ENCODE measurements at places on chromosomes 2 and 18.

GRCh38 chr18:8959551-8960135 lies 142.9 kb upstream of the NDUFV2 start:
- no peak for DNase-seq

DNA sequence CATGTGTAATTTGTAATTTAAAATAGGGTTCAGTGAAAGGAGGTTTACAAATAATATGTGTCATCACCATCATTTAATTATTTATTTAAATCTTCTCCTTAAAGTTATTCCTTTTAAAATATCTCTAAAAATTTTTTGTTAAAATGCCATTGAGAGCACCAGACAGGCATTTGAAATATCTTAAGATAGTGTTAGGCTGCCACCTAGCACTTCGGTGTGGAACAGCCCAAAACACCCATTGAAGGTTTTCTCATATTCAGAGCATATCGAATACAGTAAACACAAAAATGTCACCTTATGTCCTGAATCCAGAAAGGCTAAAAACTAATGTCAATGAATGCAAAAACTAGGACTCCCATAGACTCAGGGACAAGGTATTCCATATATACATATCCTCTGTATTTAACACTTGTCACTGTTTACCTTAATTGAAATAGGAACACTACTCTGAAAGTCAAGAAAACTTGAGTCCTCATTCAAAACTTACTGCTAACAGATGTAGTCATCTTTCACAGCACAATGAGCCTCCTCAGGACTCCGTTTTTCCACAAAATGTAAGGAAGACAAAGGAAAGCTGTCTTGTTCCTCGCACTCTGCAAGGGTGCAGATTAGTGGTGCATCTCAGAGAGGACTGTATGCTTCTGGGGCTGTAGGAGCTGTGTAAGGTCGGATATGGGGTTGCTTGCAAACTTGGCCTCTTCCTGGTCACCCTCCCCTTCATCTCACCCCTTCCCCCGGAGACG lies 329.5 kb downstream of the PAX3 start:
- no peak for DNase-seq

DNA sequence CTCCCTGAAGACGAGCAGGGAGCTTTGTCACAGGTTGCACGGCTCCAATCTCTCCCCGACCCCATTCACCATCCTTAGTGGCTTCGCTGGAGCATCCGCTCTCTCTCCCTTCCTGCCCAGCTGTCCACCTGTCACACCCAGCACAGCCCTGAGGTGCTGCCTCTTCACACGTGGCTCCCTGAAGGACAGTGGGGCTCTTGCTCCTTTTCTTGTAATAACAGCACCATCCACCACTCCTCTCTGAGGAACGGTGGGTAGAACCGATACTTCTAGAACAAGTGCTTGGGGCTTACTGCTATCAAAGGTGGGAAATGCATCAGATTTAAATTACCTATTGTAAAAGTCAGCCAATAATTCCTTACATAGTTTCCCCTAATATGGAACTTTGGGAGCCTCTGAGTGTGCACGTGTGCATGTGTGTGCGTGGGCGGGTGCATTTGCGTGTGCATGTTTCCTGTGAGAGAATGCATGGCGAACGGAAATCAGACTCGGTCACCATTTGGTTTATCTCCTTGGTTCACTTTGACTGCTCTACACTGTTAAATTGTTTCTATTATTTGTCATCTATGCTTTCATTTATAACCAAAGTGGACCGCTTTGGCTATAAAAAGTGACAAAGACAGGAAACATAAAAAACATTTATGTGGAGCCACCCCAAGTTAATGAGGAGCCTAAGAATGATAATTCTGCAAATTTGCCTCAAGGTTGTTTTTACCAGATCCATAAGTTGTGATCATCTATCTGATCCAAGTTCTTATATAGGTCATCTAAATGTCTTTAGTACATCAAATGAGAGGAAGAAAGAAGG lies 39.1 kb downstream of the KLHL29 start:
- DNase-seq = no peak

DNA sequence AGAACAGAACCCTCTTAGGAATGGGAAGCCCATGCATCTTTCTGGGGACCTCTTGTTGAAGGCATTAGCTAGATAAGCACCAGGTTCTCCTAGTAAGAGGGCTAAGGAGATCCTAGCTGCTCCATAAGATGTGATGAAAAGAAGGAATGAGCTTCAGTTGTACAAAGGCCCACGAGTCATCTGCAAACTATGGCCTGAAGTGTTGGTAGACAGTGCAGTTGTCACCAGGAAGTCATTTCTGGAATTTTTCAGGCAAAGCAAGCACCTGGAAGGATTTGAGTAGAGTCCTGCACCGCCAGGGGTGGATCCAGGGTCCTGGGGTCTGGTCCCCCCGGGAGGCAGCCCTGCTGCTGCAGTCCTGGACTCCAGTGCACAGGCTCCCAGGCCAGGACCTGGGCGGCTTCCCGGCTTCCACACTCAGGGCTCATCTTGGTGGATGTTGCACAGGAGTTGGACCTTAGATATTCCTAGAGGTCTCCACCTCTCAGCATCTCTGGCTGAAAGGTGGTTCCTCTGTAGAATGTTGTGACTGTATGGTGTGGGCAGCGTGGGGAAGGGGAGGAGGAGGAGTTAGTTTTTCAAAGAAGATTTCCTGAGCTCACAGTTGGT lies 85.3 kb downstream of the LDLRAD4 start:
- DNase-seq = no peak

GRCh38 chr2:159737292-159737916 lies 25.1 kb downstream of the MARCHF7 start:
- no peak for DNase-seq

DNA sequence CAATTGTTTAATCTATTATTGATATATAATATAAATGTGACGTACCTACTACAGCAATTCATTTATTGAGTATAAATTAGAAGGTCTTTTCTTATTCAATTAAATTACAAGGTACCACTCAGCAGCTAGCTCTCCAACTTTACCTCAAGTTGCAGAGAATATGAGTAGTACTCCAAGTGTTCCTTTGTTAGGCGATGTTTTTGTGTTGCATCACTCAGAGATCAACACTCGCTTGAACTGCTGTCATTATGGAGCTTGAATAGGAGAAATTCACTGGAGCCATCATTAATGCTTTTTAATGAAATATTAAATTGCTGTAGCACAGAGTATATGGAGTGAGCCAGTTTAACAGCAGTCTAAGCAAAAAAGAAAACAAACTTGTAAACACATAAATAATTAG lies 320.0 kb downstream of the FSIP2 start:
- DNase-seq = no peak

- DNase-seq = no peak
These were observed 353.1 kb upstream of the FANCL start for GRCh38 chr2:58594175-58594574.

GRCh38 chr2:239495791-239496233 lies 95.0 kb upstream of the HDAC4 start:
- no peak for DNase-seq

DNA sequence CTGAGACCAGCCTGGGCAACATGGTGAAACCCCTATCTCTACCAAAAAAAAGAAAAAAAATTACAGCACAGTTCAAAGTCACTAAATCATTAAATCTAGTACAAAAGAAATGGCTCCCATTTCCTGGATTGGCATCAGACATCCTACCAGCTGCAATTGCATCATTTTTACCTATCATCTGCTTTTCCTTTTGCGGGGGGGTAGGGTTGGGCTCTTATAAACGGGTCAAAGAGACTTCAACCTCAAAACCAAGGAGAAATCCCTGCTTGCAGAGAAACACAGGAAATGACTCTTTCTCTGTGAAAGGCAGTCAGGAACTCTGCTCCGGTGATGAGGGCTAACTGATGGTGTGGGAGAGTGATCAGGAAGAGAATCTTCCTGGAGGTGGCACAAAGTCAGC lies 45.3 kb upstream of the RFX8 start:
- no peak for DNase-seq

- no peak for DNase-seq
These were observed 712.0 kb upstream of the NXPH2 start for GRCh38 chr2:139492131-139492680.

DNA sequence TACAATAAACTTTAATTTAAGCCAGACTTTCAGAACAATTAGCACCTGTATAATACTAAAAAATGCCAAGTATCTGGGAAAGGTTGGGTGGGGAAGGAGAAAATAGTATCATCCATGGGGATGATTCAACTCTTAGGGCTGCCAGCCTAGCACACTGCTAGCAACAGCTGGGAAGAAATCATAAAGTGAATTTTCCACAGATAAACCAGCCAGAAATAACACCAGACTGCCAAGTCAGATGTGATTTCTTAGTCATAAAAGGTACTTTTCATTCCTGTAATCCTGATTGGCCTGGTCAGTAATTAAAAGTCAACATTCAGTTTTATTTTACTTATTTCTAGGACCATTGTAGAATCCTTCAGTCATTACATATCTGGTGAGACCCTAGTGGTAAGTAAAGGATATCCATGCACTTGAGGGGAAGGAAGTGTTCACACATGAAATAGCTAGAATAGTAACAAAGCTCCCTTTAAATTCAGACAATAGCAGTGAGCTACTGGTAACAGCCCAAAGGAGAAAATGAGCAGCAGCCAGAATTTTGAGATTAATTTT lies 59.4 kb downstream of the LIMS1 start:
- DNase-seq = no peak

DNA sequence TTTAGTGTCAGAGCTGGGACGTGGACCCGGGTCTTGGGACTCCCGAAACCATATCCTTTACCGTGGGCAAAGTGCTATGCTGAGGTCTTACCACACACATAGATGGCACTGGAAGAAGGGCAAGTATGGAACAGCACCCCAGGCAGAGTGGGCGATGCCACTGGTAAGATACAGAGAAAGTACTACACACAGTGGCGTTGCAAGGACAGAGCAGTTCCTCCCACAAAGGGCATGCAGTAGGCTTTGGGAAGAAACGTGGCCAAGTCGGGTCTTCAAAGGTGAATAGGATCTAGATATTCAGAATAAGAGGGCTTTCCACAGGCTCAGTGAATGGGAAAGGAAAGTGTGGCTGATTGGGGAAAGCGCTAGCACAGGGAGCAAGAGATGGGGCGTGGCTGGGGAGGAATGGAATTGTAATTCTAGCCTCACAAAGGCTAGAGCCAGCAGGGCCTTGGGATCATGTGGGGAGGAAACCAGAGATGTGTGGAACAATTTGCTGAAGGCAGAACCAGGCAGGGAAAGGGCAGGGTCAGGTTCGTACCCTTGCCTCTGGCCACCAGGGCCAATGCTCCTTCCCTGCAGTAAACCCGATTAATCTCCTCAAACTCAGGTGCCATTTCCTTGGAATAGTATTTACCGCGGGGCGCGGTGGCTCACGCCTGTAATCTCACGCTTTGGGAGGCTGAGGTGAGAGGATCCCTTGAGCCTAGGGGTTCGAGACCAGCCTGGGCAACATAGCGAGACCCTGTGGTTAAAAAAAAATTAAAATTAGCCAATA lies 36.0 kb downstream of the PCBP1 start:
- no peak for DNase-seq

- DNase-seq = no peak
These were observed 99.5 kb downstream of the DTNA start for GRCh38 chr18:34809451-34810072.

- DNase-seq = no peak
These were observed at the start of gene RAX for GRCh38 chr18:59272891-59273758. TSS of gene RAX (minus strand) at chr18:59273454. CDS start at chr18:59273206, 248 bp downstream.

GRCh38 chr2:107405261-107405660 lies 421.4 kb upstream of the RGPD4 start:
- no peak for DNase-seq

DNA sequence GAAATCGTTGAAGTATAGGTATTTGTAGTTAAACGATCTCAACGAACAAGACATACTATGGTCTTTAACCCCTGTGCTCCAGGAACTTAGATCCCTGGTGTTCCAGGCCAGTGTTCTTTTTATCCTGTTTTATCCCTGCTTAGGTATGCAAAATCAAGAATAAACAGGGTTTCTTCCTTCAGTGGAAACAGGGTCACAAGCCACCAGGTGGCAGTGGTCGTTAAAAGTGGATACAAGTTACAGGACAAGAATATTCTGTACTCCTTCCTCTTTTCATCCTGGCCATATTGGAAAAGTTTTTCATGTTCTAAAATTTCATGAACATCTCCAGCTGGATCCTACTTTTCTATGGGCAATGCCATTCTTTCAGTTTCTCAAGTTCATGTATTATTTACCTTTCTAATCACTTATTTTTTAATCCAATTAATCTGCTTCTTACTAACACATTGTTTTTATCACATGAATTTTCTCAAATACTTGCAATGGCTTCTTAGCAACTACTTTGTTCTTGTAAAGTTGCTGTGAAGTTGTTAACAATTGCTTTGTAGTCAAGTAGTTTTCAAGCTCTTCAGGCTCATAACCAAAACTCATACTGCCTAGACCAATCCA lies 16.4 kb upstream of the HNMT start:
- peak; percentile 23 for DNase-seq

- DNase-seq = no peak
These were observed 145.5 kb downstream of the MAP4K4 start for GRCh38 chr2:101843048-101843447.

DNA sequence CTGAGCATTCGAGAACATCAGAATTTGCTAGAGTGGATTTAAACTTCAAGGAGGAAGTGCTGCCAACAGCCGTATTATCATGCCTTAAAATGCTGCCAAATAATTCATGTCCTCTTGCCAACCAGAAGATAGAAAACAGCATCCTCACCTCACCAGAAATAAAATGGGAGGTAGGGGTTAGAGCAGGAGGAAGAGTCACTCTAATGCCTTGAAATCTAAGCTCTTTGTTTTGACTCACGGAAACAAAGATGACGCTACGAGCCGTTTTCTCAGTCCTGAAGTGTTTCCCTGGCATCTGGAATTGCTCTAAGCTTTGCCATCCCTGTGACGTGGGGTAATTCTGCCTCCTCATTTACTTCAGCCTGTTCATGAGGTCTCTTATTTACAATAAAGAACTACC lies 97.1 kb downstream of the PRPF40A start:
- no peak for DNase-seq

DNA sequence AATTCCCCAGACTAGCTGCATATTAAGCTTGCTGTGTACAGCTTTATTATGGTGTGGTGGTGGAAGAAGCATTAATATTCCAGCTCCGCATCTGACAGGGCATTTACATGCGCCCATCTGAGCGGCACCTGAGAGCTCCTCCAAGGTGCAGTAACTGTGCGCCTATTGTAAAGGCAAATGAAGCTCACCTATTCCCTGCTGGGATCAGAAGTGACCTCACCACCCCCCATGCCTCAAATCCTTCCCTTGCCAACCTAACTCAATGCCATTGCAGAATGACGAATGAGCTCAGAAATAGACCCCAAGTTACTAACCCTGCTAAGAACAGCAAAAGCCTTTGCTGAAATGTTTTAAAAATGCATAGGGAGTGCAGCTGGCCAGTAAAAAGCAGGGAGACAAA lies 14.3 kb downstream of the BCL11A start:
- no peak for DNase-seq

GRCh38 chr2:43071599-43072550 lies 154.5 kb downstream of the ZFP36L2 start:
- DNase-seq = no peak

Measured in stimulated activated CD4-positive, alpha-beta T cell treated with anti-CD3 and anti-CD28 coated beads, Interleukin-15, amount 100 ng/mL, for 48 hours (primary cell).